Right forelimb (tissue), 1 donor: ENCODE measurements at places on chromosomes 3 and 15.

- DNase-seq: no peak
These were observed 91.9 kb downstream of the AKAP13 start for GRCh38 chr15:85472349-85472748.

- no peak for DNase-seq
These were observed 26.8 kb downstream of the MRPS25 start for GRCh38 chr3:15038306-15038705.

GRCh38 chr3:32420126-32421038 lies 28.7 kb downstream of the CMTM7 start:
- DNase-seq: no peak

- DNase-seq: no peak
These were observed 35.5 kb upstream of the PLCL2 start for GRCh38 chr3:16849229-16849628.

GRCh38 chr3:55309336-55309735 lies 177.8 kb downstream of the WNT5A start:
- no peak for DNase-seq

DNA sequence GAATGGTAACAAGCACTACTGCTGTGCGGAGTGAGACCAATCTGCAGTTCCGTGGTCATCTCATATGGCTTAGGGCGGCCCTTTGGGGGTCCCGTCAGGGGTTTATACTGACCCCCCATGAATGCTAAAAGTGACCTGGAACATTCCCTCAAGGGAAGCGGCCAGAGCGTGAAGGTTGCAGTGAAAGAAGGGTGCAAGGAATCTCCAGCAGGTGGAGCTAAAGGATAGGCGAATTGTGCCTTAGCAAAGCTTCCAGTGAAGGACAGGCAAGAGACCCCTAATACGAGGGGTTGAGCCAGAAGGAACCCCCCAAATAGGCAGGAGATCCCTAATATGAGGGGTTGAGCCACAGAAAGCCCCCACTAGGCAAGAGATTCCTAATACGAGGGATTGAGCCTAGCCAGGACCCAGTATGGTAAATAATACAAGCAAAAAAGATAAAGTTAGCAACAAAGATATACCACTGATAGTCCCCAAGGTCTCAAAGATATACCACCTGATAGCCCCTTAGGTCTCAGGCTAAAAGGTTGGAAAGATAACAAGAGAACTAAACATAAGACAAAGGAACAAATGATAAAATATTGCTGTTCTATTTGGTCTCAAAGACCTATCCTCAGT lies 32.8 kb downstream of the ZNF589 start:
- peak; percentile 68 for DNase-seq

DNA sequence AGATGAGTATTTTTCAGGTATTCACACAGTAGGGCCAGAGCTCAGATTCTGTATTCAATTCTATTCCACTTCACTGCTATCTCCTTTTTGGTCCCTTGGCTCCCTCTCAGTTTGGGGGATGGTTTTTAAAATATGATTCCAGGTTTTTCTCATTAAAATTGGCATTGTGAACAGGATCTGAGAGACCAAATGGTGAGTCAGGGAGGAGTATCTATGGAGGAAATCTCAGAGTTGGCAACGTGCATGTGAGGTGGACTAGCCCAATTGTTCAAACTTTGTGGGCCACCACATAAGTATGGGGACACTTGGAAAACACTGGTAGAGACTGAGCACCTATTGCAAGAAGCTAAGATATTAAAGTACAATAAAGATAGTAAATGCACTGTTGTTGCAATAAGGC lies 53.9 kb upstream of the TTC14 start:
- no peak for DNase-seq

DNA sequence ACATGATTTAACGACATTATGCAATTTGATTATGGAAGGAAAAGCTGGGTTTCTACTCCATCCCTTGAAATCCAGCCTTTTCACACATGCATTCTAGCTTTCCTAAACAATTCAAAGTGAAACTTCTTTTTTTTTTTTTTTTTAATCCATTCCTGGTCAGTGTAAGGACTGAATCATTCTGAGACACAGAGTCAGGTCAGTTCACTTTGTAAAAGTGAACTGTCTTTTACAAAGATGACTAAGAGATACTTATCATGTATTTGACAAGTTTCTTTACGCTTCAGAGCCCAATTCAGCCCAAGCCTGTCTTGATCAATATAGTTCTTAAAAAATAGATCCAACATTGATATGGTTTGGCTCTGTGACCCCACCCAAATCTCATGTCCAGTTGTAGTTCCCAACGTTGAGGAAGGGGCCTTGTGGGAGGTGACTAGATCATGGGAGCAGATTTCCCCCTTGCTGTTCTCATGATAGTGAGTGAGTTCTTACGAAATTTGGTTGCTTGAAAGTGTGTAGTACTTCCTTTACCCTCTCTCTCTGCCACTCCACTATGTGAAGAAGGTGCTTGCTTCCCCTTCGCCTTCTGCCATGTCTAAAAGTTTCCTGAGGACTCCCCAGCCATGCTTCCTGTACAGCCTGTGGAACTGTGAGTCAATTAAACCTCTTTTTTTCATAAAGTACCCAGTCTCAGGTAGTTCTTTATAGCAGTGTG lies 345.6 kb upstream of the THBS1 start:
- DNase-seq: no peak

GRCh38 chr15:77371850-77372563 lies 47.9 kb downstream of the PEAK1 start:
- no peak for DNase-seq

- no peak for DNase-seq
These were observed 1.6 kb upstream of the MCTP2 start for GRCh38 chr15:94229591-94230369.

DNA sequence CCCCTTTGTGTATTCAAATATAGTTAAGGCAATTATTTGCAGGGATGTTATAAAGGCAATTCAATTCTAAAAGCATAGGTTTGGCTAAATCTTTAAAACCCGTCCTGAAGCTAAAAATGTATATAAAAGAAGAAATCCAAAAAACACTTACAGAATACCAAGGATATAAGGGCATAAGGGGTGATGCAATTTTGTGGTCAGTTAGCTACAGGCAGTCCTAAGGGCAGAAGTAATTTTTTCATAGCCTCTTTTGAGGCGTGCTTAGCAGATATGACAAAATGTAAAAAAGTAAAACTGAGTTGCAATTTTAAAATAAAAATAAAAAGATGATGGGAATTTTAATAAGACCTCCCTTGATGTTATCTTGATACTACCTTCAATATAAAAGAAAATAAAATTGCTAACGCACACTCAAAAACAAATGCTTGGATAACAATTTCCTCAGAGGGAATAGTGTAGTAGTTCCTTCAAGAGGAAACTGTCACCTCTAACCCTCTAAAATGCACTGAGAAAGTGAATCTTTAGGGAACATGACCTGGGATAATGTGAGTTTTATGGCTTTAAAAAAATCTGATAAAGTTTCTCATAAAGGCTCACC lies 104.2 kb downstream of the MYH15 start:
- no peak for DNase-seq

GRCh38 chr3:120113128-120114116 lies 19.2 kb upstream of the GSK3B start:
- no peak for DNase-seq

DNA sequence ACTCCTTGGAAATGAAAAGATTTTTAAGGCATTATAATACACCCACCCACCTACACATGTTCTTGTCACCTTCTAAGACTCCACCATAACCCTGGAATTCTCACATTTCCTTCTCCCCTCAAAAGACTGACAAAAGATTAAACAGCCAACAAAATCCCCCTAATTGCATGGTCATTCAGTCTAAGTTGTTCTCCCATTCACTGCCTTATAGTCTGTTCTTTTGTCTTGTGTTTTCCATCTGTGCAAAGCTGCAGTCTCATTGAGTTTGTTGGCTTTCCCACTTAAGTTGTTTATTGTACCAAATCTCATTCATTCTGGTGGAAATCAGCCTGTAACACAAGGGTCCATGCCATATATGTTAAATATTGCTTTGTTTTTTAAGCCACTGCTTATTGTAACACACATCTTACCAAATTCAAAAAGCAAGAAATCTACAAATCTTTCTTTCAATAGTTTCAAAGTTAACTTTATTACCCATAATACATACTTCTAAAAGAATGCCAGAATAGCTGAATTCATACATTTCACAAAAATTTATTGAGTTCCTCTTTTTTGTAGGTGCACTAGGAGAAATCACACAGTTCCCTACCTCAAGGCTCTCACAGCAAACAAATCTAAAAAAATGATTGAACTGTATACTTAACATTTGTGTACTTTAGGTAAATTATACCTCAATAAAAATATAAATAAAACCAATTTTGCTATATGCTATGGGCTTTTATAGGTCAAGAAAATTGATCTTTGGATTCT lies 2.4 kb upstream of the RCN2 start:
- no peak for DNase-seq

- peak; percentile 52 for DNase-seq
These were observed 443.5 kb downstream of the OTOL1 start for GRCh38 chr3:161939918-161940620.

DNA sequence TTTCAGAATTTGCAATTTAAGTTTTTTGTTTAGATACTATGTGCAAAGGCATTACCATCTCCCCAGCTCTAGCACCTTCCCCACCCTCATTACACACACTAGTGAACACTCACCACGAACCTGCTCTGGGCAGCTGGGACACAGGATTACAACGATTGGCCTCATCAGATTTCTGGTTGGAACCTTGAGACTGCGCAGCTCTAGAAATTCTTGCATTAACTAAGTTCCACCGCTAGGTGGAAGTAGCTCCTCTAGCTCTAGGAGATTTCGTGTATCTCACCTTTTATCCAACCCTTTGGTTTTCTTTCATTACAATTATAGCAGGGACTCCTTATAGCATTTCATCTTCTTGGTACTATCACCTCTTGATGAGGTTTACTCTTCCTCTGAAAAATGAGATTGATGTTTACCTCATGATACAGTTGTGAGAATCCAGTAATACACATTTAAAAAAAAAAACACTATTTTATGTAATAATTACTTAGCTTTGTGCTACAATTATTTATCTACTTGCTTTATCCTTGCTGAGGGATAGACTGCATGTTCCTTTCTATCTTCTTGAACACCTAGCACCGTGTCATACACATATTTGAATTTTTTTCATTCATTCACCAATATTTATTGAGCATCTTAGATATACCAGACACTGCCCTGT lies 28.7 kb upstream of the PLOD2 start:
- no peak for DNase-seq

DNA sequence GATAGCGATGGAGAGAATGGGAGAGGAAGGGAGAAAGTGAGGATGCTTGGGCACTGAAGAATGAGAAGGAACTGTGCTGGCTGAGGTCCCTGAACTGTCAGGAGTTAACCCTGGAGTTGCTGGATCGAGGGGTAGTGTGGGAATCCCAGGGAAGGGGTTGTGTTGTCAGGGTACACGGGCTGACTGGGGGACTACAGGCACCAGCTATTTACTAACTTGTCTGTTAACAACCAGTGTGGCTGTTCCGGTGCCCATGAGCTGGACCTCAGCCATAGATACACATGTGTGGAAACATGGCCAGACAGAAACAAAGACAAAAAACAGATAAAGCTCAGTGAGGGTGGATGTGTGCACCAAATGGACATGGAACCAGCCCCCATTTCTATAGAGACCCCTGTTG lies 55.1 kb downstream of the GASK1A start:
- peak; percentile 10 for DNase-seq
